Activated CD8-positive, alpha-beta memory T cell treated with anti-CD3 and anti-CD28 coated beads, Interleukin-2, amount 50 U/mL, for 4 hours (primary cell): ENCODE measurements at places on chromosomes 13 and 19.
A peak's percentile ranks its signal among the peaks of the same experiment; 100 is the strongest.

DNA sequence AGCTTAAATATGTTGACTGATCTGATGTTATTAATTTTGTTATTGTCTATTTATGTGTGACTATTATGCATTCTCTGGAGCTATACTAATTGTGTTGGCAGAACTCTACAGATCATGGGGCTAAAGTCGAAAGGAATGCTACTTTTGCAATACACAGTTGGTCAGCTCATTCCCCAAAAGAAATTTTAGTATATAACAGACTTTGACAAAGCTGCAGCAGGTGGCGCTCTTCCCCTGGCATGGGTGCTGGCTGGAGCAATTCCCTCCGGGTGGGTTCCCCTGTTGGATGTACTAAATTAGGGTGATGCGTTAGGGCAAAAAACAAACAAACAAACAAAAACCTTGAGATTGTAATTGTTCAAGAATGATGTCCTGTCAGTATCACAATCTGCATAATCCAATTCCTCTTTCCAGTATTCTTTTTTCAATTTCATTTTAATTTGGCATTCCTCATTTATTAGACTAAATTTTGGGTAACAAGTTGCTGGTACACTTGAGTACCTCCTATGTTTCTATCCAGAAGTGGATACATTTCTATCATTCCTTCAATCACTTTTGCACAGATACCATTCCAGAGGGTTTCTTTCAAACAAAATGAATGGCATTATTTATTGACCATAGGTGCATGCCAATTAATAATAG lies 322.8 kb upstream of the EDNRB start:
- DNase-seq: no peak

DNA sequence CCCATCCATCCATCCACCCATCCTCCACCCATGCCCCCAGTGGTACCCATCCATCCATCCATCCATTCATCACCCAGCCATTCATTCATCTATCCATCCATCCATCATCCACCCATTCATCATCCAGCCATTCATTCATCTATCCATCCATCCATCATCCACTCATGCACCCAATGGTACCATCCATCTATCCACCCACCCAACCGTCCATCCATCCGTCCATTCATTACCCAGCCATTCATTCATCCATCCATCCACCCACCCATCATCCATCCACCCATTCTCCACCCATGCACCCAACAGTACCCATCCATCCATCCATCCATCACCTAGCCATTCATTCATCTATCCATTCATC lies 5.3 kb downstream of the PLPPR3 start:
- DNase-seq: no peak

DNA sequence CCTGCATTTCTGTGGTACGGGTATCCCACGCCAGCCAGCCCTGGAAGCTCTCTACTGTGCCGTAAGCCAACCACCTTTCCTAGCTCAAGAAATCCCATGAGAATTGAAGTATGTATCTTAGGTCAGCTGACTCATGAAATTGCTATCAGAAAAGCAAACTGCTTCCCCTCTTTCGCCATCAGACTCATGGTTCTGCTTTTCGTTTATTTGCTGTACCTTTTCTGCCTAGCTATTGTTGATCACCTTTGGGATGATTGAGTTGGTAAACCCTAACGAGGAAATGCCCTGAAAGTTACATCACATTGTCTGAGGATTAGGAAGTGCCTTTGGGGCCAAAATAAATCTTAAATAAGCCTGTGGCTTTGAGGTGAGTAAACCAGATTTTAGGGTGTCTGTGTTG lies at the start of gene ADGRE3:
ADGRE3 (minus strand) TSS at position 81 of the 400 bp plus-strand sequence; CDS start at position 7, 74 bp downstream.
- no peak for DNase-seq

DNA sequence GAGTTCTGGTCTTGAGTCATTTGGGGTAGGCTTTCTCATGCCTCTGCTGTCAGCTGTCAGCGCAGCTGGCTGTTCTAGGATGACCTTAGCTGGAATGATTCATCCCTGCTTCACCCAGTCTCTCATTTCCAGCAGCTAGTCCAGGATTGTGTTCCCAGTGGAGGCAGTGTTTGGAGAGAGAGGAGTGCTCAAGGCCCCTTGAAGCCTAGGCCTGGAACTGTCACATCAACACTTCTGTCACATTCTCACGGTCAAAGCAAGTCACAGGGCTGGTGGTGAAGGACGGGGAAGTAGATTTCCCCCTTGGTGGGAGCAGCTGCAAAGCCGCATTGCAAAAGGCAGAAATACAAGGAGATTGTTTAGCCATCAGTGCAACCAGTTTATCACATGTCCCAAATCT lies 15.2 kb downstream of the TPT1 start:
- no peak for DNase-seq

GRCh38 chr19:18883526-18884304 lies 12.2 kb downstream of the CERS1 start:
- DNase-seq: no peak

DNA sequence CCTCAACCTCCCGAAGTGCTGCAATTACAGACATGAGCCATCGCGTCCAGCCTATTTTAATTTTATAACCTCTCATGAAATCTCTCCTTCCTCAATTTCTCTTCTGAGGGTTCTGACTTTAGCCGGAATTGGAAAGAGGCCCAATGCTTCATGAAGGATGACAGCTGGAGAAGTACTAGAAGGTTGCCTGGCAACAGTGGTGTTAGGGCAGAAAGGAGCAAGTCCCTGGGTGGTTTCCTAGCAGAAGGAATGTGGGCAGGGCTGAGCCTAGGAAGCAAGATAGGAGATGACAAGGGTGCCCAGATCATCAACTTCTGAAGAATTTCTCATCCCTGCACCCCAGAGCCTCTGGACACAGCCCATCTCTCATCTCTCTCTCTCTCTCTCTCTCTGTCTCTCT lies 25.8 kb downstream of the CACNG6 start:
- DNase-seq: no peak

- no peak for DNase-seq
Observed at GRCh38 chr13:75076476-75076875, 405.5 kb downstream of the TBC1D4 start.

- DNase-seq: no peak
Observed at GRCh38 chr13:80345771-80346510, 5.0 kb upstream of the SPRY2 start.

DNA sequence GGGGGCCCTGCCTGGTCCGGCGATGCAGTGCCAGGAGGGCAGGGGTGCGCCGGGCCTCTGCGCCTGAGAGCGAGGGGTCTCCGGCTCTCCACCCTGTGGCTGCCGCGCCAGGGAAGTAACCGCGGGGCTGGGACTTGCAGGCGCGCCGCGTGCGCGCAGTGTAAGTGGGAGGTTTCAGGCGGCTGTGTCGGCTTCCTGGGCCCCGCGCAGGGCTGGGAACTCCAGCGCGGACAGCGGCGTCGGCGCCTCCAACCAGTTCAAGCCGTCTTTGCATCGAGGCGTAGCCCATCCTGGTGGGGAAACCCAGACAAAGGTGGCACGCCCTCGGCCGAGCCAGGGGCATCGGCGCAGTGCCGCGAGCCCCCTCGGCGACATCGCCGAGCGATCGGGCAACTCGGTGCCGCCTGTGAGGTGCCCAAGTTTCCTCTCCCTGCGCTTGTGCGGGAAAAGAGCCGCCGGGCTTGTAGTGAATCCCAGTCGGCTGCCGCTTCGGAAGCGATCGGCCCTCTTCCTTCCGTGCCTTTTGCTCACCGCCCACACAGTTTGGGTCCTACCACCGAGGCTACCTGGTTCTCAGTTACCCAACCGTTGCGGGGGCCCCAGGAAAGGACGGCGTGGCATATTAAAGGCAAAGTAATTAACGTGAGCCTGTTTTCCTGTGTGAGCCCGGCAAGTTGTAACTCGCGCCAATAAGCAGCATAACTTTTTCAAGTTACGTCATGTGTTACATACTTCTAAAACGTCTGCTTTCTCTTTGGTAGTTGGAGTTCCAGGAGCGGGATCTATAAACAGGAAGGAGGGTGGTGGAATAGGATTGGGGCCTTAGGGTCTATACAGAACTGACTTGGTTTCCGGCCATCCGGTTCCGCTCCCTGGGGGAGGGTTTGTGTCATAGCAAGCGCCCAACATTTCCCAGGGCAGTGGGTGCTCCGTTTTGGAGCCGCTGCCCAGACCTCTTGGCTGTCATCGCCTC lies 1.2 kb downstream of the LRCH1 start:
- peak; percentile 65 for DNase-seq

GRCh38 chr19:9668544-9668943 lies 6.4 kb downstream of the ZNF562 start:
- no peak for DNase-seq

DNA sequence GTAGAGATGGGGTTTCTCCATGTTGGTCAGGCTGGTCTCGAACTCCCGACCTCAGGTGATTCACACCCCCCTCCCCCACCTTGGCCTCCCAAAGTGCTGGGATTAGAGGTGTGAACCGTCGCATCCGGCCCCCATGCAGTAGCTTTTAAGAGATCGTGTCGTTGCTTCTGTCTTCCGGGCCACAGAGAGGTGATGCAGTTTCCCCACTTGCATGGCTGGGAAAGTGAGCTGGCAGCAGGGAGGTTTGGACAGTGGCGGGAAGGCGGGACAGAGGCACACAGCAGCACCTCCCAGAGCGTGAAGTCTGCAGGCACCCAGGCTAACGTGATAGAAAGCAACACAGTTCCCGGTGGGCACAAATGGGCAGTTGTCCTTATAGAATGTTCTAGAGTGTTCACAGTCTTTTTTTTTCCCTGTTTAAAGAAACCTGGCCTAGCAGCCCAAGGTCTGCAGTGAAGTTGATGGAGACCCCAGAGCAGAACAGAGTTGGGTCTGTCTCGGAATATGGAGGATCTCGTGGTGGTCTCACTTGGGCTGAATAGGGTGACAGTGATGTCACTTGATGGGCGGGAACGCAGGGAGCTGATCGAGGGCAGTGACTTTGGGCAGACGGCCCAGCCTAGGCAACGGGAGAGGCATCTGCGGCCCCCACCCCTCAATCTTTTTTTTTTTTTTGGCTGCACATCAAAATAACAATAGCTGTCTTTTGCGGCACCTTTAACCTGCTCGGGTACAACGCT lies 4.9 kb downstream of the UHRF1 start:
- DNase-seq: peak; percentile 37
